Esophagus muscularis mucosa (tissue), 4 donors: ENCODE measurements at places on chromosomes 11 and 22. TPM values are rescaled to one million over a fixed set of nuclear protein-coding genes. Genes with fewer than 3 reads are reported as not detected.

Gene TNNI2
- not detected for total RNA-seq

Gene CHADL
- 13.2 TPM for total RNA-seq

Gene PLAAT4
- total RNA-seq, result 9.1 TPM

Gene LINC01488
- total RNA-seq, result not detected

Gene ALDH3B2
- total RNA-seq, result not detected

Gene ACTN3
- not detected for total RNA-seq

Gene PAK1
- total RNA-seq, result 29.8 TPM

Gene OR51B2
- total RNA-seq, result not detected

Gene MRGPRE
- not detected for total RNA-seq

Gene TENM4
- total RNA-seq, result 9.1 TPM

Gene CHRNA10
- 0.46 TPM for total RNA-seq

Gene NNMT
- total RNA-seq, result 203 TPM

Gene SBF2
- total RNA-seq, result 59.4 TPM

Gene ACRV1
- not detected for total RNA-seq

Gene ZNF280B
- total RNA-seq, result 0.33 TPM

Gene OR51E2
- total RNA-seq, result 1.8 TPM

Gene MMP1
- total RNA-seq, result not detected

Gene PRR33
- not detected for total RNA-seq

Gene HOATZ
- not detected for total RNA-seq

Gene OR2AT4
- total RNA-seq, result not detected

Gene MPZL2
- 6.6 TPM for total RNA-seq

Gene P2RY2
- total RNA-seq, result 0.83 TPM

Gene CCND1
- 54.4 TPM for total RNA-seq

Gene POLDIP3
- 42.7 TPM for total RNA-seq

Gene SLC22A8
- not detected for total RNA-seq

Gene MPEG1
- 10.1 TPM for total RNA-seq

Gene ZNF74
- total RNA-seq, result 19.3 TPM
